ENCODE measurements at places on chromosomes 6 and 20.

DNA sequence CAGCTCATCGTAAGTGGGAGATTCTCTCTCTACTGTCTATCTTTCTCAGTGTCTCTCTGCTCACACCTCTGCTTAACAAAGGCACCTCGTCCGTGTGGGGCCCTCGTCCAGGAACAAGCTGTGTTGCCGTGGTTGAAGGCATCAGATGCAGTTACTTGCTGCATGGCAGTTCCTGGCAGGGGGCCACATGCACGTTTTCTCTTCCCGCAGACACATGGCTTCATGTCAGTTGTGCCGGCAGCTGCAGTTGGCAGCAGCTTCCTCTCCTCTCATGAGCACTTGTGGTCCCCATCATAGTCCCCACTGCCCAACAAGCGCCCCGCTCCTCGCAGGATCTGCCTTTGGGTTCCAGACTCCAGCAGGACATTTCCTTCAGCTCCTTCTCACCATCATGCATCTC, 7.1 kb upstream of the AFDN start:
- DNase-seq, result no peak

GRCh38 chr20:44198872-44199271, 11.7 kb downstream of the OSER1 start:
- DNase-seq, result no peak

DNA sequence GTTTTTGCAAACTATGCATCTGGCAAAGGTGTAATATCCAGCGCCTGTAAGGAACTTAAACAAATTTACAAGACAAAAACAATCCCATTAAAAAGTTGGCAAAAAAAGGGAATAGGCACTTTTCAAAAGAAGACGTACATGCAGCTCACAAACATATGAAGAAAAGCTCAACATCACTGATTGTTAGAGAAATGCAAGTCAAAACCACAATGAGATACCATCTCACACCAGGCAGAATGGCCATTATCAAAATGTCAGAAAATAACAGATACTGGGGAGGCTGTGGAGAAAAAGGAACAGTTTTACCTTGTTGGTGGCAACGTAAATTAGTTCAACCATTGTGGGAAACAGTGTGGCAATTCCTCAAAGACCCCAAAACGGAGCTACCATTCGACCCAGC, 54.2 kb downstream of the TSBP1 start:
- no peak for DNase-seq

DNA sequence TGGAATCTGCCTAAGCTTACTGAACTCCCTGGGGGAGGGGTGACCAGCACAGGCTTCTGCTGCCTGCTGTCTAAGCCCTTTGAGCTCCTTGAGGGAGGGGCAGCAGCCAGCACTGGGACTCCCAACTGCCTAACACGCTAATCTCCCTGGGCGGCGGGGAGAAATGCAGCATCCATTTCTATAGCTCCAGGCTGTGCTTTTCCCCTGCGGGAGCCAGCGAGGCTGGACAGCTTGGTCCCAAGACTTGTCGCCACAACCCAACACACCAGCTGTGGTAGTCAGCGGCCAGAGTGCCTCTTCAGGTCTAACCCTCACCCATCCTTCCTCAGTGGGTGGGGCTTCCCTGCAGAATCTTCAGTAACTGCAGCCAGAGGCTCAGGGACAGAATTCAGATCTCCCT, 64.6 kb downstream of the VGLL2 start:
- no peak for DNase-seq

- DNase-seq, result no peak
These were observed 57.1 kb downstream of the HUS1B start for GRCh38 chr6:599576-600448.

DNA sequence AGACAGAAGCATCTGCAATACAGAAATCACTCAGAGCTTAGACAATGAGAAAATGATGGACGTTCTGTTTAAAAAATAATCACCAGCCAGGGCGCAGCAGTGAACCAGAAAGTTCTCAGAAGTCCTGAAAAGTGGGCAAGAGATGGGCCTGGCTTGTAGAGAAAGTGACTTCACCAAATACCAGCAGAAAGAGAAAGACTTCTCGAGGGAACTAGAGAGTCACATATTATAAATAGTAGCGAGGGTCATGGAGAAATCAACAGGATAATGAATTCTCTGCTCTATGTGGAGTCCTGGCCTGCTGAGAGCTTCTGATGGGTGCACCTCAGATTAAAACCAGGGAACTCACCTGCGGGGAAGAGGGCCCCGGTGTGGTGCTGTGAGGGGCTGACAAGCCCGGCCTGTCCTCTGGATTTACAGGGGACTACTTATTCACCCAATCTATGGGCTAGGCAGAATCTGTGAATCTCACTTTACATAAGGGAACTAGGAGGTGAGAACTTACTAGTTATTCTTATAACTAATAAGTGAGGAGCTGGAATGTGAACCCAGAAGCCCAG, 5.6 kb upstream of the RAMACL start:
- DNase-seq, result no peak

GRCh38 chr6:15232836-15233510, 12.9 kb upstream of the JARID2 start:
- DNase-seq, result no peak

DNA sequence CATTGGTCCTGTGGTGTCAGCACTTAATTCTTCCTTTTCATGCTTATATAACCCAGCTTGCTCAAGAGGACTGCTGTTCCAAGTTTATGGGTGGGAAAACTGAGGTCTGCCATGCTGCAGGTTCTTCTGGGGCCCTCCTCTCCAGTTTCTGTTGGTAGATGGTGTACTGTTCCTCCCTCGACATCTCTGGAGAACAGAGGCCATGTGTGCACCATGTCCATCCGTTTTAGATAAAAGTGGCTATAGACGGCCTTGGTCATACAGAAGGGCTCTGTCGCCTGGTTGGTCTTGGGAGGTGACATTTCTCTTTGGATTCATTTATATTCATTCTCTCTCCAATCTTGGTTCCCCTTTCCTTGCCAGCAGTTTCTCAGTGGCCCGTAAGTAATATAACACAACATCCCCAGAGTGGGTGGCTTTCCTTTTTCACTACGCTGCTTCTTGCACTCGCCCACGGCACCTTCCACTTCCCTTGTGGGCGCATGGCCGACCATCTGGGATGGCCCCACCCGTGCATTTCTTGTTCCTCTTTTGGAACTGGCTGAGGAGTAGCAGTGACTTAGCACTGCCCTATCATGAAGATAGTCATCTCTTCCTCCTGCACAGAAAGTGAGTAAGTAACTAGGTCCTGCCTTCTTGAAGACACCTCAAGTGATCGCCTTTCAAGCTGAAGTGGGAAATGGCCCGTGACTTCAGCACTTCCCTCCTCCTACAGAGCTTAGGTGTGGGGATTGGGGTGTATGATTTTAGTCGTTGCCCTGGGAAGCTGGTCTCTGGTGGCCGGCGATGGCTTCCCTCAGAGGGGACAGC, 94.2 kb downstream of the RREB1 start:
- DNase-seq, result no peak

- DNase-seq, result no peak
These were observed at the start of gene ALDH5A1 for GRCh38 chr6:24494821-24495795. ALDH5A1 (plus strand) TSS chr6:24494969; CDS start chr6:24494997, 28 bp downstream.

- DNase-seq, result no peak
These were observed 3.6 kb upstream of the CSTL1 start for GRCh38 chr20:23435626-23436539.

- DNase-seq, result no peak
These were observed 29.0 kb upstream of the SCUBE3 start for GRCh38 chr6:35184580-35185301.

- DNase-seq, result no peak
These were observed 135.1 kb downstream of the FAM83B start for GRCh38 chr6:54981647-54982046.

DNA sequence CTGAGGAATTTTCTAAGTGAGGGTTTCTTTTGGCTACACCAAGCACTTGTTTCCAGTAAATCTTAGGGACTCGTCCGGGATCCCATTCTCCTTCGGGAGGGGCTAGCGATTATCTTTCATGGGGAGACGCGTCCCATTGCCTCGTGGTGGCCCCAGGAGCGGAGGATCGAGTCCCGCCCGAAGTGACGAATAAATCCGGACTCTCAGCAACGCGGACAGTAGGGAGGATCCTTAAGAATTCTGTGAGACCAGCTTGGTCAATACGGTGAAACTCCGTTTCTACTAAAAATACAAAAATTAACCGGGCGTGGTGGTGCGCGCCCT, 69.1 kb upstream of the PRSS16 start:
- no peak for DNase-seq

- DNase-seq, result no peak
These were observed 24.5 kb upstream of the PTCHD4 start for GRCh38 chr6:48135323-48136084.

- DNase-seq, result no peak
These were observed 89.1 kb upstream of the F13A1 start for GRCh38 chr6:6409397-6410030.

DNA sequence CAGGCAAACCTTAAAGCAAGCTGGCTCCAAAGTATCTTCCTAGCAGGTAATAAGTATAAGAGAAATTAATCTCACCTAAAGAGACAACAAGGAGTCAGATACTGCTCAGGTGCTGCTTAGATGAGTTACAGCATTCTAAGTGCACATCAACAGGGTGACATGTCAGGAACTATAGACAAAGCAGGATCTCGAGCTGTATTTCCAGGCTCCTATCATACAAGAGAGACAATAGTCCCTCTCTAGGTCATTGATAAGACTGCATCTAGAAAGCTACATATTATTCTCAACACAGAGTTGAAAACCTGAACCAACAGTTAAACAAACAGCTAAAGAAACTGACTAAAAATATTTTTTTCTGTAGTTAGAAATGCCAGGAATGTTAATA, 3.9 kb downstream of the PTPRK start:
- no peak for DNase-seq

- no peak for DNase-seq
These were observed 43.1 kb downstream of the SYNJ2 start for GRCh38 chr6:158024566-158025297.

DNA sequence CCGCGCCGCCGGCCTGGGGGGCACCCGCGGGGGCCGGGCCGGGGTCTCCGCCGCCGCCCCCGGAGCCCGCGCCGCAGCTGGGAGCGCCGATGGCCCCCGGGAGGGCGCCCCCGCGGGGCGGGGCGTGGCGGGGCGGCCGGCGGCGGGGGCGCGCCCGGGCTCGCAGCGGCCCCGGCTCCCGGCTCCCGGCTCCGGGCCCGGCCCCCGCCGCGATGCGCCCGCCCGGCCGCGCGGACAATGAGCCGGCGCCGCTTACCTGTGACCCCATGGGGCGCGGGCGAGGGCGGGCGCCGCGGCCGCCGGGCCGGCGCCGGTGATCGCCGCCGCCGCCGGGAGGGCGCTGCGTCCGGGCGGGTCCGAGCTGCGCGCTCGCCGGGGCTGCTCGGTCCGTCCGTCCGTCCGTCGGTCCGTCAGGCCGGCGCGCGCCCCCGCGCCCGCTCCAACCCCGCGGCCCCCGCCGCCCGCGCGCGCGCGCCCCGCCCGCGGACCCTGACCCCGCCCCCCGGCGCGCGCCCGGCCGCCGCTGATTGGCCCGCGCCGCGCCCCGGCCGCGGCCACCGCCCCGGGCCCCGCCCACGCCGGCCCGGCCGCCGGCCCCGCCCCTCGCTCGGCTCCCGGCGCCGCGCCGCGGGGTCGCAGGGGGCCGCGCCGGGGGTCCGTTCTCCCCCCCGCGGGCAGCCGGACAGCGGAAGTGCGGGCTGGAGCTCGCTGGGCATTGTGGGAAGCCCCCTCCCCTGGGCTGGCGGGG, at the start of gene ZBTB46:
ZBTB46 (minus strand) TSS at position 424 of the 748 bp plus-strand sequence. CDS start 40,507 bp downstream, outside the sequence.
- DNase-seq, result no peak

GRCh38 chr6:44099192-44099591, 28.1 kb downstream of the MRPL14 start:
- no peak for DNase-seq

DNA sequence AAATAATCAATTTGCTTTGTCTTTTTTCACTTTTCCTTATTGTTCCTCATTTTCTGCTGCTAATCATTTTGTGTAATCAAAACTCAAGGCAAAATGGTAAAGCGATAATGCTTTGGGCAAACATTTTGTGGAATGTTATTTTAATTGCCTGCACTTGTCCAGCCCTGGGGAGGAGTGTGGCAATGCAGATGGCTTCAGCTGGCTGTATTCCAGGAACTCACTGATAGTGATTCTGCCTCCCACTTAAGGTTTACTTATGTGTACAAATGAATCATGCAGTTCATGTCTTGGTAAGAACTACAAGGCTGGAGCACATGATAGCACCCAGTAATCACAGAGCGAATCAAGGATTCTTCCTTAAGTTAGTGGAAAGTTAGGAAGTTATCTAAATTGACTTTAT, 107.8 kb downstream of the COL19A1 start:
- no peak for DNase-seq

DNA sequence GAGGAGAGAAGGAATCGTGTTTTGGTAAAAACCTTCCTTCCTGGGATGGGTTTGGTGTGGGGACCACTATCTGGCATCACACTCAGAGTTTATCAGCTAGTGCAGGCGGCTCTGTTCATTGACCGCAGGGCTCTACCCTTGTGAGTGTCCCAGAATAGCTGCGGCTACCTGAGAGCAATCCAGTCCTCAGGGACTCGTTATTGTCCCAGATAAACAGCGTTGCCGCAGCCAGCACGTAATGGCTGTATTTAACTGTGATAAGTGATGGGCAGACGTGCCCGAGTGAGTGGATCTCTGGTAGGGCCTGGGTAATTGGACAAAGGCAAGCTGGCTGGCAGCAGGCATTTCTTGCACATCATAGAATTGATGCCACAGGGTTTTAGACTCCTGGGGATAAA, 163.3 kb downstream of the SOBP start:
- DNase-seq, result no peak

DNA sequence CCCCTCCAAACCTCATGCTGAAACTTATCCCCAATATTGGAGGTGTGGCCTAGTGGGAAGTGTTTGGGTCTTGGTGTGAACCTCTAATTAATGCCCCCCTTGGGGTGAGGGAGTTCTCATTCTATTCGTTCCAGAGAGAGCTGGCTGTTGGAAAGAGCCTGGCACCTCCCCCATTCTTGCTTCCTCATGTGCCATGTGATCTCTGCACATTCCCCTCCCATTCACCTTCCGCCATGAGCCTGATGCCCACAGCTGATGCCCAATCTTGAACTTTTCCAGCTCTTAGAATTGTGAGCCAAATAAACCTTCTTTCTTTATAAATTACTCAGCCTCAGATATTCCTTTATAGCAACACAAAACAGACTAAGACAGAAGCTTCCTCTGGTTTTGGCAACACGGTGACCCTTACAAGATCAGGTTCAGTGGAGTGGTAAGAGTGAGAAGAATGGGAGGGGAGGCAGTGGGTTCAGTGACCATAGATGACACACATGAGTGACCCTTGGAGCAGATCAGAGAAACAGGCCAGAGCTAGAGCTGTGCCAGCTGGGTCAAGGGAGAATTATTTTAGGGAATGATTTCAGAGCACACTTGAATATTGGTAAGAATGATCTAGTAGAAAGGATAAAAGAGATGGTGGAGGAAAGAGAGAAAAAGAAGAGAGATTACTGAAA, 176.4 kb downstream of the LY86 start:
- no peak for DNase-seq

- no peak for DNase-seq
These were observed 122.7 kb downstream of the AGPAT4 start for GRCh38 chr6:161151059-161151645.

- DNase-seq, result no peak
These were observed 1383.5 kb upstream of the DEFB115 start for GRCh38 chr20:29873946-29874345.

- DNase-seq, result no peak
These were observed 150.4 kb upstream of the HMGN3 start for GRCh38 chr6:79384845-79385244.

- no peak for DNase-seq
These were observed 25.4 kb downstream of the DIDO1 start for GRCh38 chr20:62900692-62901584.

GRCh38 chr6:15653581-15653980, 9.2 kb downstream of the DTNBP1 start:
- DNase-seq, result no peak

GRCh38 chr6:39037082-39037508, 11.5 kb upstream of the GLP1R start:
- DNase-seq, result no peak

- no peak for DNase-seq
These were observed 22.6 kb downstream of the KCNK15 start for GRCh38 chr20:44768256-44768655.

All from Panc1 (cell line).